Stimulated activated CD4-positive, alpha-beta T cell treated with anti-CD3 and anti-CD28 coated beads, Interleukin-1b, Interleukin-23, amount 100 ng/mL, for 48 hours (primary cell): ENCODE measurements at places on chromosomes 16 and 17.

- DNase-seq, result no peak
Measured at GRCh38 chr17:17466511-17466910, 10.3 kb upstream of the MED9 start.

DNA sequence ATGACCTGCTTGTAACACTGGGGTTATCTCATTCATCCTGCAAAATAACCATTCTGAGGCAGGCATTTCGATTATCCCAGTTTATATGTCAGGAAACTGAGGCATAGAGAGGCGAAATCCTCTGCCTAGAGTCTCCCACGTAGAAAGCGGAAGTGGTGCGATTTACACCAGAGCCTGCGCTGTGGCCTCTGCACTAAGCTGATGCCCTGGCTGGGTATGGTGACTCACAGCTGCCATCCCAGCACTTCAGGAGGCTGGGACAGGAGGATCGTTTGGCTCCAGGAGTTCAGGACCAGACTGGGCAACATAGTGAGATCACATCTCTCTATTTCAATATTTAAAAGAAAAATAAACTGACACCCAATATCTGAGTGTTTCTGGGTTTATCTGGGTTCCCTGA is 59.3 kb upstream of the BCO1 start:
- DNase-seq, result no peak

GRCh38 chr17:38742411-38743308 is 5.5 kb downstream of the PCGF2 start:
- no peak for DNase-seq

- DNase-seq, result no peak
Measured at GRCh38 chr16:73026754-73027684, 20.9 kb downstream of the ZFHX3 start.

- DNase-seq, result no peak
Measured at GRCh38 chr17:56638591-56639051, 45.1 kb downstream of the NOG start.

- DNase-seq, result no peak
Measured at GRCh38 chr16:89922884-89923639, at the start of gene TUBB3. TSS of gene TUBB3 (plus strand) at chr16:89923342. CDS start at chr16:89923402, 60 bp downstream.

- DNase-seq, result peak; percentile 52
Measured at GRCh38 chr16:70454222-70455034, at the start of gene FCSK. TSS of gene FCSK (plus strand) at chr16:70454595. CDS start at chr16:70463191, 8,596 bp downstream.

DNA sequence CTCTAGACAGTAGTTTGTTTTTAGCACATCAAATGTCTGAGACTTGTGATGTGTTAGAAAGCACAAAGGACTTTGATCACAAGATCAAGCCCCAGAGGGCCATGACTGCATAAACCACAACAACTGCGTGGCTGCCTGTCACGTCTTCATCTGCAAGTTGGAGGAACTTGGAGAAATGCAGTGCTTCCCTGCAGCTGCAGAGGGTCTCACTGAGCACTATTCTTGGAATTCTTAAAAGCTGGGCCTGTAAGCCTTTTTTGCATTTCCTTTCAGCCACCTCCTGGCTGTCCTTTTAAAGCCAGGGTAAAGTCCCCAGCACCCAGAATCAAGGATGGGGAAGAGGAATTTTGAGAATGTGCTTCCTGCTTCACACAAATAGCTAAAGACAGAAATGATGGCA is 431.3 kb downstream of the MAF start:
- DNase-seq, result peak; percentile 38

DNA sequence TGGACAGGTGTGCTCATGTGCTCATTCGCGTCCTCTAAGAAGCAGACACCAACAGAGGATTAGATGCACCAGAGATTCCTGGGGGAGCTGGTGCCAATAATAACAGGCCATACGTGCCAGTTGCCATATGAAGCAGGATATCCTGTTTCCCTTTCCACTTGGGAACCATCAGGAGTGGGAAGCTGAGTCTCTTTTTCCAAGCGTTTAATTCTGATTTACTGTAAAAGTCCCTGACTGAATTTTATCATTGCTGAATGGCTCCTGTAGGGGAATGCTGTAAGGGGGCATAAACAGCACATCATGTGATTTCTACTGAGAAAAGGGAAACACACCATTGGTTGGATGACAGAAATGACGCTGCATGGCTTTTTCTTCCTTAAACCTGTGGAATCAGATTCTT is 113.3 kb downstream of the IRF8 start:
- no peak for DNase-seq

DNA sequence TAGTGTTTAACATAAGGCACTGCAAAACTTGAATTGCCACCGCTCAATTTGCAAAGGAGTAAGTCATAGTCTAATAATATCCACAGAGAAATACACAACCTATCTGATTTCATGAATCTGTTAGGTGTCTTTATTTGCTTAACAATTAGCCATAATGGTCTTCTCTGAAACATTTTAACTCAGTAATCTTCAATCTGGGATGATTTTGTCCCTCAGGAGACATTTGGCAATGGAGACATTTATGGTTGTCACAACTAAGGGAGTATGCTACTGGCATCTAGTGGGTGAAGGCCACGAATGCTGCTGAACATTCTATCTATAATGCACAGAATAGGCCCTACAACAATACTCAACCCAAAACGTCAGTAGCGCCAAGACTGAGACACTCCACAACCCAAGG is 4.3 kb downstream of the UBE2G1 start:
- DNase-seq, result no peak

DNA sequence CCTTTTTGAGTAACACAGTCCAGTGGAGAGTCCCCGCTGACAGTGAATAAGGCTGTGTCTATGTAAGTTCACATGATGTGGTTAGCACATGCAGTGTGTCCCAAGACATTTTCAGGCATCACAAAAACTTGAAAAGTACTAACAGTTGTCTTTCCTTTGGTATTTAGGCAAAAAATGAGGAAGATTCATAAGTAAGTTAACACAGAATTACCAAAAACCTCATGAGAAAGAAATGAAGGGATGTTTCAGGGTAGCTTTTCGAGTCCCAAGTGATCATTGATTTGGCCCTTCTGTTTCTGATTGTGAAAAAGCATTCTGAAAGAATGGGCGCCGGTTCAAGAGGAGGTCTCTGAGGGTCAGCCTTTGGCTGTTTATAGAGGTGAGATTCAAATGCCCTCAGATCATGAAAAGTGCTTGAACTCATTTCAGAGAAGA is 529 bp upstream of the ASPA start:
- no peak for DNase-seq

GRCh38 chr17:46024590-46024989 is 25.5 kb downstream of the STH start:
- DNase-seq, result no peak

DNA sequence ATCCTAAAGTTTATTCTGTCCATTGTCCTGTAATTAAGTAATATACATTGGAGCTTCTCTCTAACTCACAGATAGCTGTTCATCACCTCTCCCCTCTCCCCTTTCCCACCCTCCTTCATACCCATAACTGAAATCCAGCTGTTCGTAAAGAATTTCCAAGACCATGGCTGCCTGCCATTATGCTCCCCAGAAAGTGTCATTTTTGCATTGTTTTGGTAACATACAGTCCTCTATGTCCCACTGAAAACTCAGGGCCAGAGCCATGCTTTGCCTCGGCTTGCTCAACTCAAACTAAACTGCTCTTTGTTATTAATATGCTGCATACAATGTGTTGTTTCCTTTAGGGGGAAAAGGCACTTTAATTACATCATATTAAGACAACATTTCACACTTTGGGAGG is 132.0 kb downstream of the MRTFB start:
- no peak for DNase-seq

DNA sequence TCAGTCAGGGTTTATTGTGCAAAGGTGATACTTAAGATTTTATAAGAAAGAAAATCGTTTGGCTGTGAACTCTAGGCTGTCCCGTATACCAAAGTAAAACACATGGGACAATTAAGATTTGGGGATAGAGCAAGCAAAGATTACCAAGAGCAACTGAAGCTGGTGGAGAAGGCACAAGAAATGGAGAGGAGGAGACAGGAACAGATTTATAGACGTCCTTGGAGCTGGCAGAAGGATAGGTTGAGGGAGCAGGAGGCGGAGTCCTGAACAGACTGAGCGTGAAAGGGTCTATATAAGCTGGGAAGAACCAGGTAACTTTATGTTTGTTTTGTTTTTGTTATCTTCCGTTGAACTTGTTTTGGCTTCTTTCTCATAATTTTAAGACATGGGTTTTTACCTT is 3.8 kb downstream of the TNRC6C start:
- no peak for DNase-seq

DNA sequence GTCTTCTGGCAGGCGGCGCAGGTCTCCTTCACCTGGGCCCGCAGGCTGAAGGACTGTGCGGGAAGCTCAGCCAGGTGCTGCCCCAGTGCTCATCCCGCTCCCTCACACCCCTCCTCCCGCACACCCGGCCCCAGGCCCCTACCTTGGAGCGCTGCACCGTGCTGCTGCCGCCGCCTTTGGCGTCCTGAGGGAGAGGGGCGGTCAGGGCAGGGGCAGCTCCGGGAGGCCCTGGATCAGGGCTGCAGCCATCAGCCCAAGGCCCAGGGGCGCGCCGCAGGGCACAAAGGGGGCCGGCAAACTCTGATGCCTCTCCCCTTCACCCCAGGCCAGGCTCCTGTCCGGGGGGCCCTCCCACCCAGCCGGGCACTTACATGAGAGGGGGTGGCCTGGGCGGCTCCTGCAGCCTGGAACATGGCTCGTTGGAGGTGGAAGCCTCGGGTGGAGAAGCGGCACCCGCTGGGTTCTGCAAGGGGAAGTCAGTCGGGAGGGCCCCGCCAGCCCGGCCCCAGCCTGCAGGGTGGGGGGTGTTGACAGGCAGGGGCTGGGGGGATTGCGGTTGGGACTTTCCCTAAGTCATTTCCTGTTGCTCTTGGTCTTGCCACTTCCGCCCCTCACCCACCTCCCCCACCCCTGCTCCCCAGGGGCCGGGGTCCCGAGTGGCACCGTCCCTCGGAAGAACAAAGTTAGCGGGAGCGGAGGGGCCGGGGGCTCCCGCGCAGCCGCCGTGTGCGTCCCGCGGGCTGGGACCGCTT is 863 bp downstream of the LIMD2 start:
- peak; percentile 74 for DNase-seq

- no peak for DNase-seq
Measured at GRCh38 chr17:49631496-49631895, 46.4 kb downstream of the SPOP start.

DNA sequence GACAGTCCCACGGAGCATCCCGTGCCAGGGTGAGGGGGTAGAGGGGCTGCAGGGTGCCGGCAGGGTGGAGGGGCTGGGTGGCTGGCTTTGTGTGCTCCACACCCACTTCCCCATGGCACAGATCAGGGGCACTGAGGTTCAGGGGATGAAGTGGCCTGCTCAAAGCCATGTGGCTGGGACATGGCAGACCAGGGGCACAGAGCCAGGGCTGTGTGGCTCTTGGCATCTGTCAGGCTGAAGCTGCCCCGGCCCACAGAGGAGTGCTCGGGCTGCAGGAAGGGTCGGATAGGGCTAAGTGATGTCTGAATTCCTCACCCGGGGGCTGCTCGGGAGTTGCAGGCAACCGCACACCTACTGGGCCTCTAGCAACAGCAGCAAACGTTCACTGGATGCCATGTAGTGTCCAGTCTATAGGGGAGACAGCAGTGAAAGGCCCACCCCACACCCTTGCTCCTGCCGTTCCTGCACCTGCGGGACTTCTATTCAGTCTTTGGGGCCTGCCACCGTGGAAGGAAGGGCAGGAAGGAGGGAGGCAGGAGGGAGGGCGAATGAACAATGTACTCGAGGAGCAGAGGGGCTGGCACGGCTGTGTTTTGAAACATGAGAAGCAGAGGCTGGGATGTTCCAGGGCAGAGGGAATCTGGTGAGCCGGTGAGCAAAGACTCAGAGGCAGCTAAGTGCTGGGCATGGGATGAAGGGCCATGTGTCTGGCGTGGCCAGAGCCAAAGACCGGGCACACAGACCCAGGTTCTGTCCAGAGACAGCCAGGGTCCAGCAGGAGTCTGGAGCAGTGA is 15.1 kb downstream of the SLC5A10 start:
- no peak for DNase-seq

GRCh38 chr17:64020056-64020766 is at the start of gene ICAM2:
TSS of gene ICAM2 (minus strand) at chr17:64020633. CDS start at chr17:64006691, 13,942 bp downstream.
- DNase-seq, result peak; percentile 88

- no peak for DNase-seq
Measured at GRCh38 chr17:61063528-61063927, 336.1 kb upstream of the TBX2 start.

DNA sequence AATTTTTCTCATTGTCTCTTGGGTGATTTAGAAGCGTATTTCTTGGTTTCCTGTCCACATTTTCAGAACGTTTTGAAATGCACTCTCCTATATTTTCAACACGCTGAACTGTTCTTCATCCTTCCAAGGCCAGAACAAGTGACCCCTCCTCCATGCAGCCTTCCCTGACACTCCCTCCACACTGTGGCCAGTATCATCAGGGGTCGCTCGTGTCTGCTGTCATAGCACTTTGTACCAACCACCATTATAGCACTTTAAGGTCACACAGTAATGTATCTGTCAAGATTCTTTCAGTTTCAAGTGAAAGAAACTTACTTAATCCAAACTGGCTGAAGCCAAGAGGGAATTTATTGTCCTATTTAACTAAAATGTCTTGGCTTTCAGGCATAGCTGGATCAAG is 17.5 kb upstream of the IL21R start:
- no peak for DNase-seq

DNA sequence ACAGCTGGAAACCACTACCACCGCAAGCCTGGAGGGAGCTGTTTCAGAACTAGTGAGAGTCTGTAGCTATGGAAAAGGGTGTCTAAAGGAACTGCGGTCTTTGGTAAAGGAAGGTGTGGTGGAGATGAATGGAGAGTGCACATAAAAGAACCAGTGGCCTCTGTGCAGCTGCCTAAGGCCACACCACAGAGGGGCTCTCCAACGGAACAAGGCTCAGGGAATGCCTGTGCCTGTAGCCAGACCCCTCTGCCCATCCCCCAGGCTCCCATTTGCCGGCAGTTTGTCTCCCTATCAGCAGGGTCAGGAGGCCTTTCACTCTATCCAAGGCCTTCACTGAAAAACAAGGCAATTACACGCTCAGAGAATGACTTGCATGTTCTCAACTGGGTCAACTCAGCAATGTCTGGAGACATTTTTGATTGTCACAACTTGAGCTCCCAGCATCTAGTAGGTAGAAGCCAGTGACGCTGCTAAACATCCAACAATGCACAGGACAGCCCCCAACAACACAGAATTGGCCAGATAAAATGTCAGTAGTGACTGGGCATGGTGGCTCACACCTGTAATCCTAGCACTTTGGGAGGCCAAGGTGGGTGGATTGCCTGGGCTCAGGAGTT is 3.3 kb upstream of the FDXR start:
- no peak for DNase-seq

- DNase-seq, result no peak
Measured at GRCh38 chr16:84339766-84340165, 28.6 kb upstream of the ATP2C2 start.

DNA sequence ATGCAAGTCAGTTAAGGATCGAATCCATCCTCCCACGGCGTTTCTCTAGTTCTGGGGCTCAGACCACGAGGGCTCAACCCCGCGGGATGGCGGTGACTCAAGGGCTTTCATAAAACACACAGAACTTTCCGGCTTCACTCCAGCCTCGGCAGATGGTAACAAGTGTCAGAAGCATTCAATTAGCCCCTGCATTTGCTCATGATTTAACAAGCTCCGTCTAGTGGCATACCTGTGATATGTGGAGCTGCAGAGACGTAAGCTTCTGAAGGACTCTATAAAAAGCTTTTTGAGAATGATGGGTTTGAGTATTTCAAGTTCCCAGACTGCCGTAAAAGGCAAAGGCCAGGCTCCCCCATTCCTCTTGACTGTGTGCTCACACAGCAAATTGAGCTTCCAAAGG is 91.3 kb upstream of the SEC14L1 start:
- no peak for DNase-seq
